GM12878 (cell line): ENCODE measurements at places on chromosomes 1 and 21.

- DNase-seq: no peak
Observed at GRCh38 chr1:43334453-43335205, 3.0 kb upstream of the MPL start.

DNA sequence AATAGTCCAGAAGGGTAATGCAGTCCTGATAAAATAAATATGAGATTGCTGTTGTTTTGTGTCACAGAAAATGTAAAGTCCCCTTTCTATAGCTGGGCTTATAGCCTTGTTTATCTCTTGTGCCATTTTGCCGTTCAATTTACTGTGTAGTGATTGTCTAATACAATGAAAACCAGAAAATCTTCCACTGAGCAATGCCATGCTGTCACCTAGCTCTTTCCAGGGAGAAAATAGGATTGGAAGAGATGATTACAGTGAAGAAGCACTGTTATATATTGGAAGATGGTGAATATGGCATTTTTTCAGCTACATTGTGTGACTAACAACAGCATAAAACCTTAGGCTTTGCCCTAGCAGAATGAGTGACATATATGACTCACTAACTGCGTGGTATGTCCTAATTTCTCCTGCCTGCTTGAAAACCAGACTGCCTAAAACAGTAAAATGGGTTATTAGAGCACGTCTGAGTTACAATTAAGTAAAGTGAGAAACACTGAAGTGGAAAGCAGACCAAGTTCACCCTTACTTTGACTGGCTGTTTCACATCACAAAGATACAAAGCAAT is 332.4 kb upstream of the ZP4 start:
- DNase-seq: no peak

DNA sequence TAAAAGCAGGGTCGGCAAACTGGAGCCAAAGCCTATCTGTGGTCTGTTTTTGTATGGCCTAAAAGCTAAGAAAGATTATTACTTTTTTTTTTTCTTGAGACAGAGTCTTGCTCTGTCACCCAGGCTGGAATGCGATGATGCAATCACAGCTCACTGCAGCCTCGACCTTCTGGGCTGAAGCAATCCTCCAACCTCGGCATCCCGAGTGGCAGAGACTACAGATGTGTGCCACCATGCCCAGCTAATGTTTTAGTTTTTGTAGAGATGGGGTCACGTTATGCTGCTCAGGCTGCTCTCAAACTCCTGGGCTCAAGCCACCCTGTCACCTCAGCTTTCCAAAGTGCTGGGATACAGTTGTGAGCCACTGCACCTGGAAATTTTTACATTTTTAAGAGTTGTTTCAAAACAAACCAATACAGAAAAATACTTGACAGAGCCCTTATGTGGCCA is 6.5 kb upstream of the GLRX2 start:
- no peak for DNase-seq

- no peak for DNase-seq
Observed at GRCh38 chr21:15870819-15871218, 141.0 kb downstream of the USP25 start.

- no peak for DNase-seq
Observed at GRCh38 chr1:39787468-39787867, 1.2 kb downstream of the BMP8B start.

GRCh38 chr1:65703853-65704252 is 88.8 kb upstream of the PDE4B start:
- no peak for DNase-seq

DNA sequence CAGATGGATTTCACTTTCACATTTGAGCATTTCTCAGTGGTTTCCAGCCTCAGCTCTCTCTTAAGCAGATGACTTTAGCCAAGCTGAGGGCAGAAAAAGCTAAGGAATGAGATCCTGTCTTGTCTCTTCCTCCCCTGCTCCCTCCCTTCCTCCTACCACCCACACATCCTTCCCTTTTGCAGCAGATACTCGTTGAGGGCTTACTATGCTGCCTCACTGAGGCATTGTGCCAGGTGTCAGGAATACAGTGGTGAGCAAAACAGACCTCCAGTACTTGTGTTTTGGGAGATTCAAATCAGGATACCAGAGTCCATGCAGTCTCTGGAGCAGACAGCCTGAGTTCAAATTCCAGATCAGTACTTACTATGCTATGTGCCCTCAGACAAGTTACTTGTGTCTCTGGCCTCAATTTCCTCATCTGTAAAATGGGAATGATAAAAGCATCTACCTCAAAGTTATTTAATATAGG is 43.2 kb downstream of the KIF26B start:
- no peak for DNase-seq

DNA sequence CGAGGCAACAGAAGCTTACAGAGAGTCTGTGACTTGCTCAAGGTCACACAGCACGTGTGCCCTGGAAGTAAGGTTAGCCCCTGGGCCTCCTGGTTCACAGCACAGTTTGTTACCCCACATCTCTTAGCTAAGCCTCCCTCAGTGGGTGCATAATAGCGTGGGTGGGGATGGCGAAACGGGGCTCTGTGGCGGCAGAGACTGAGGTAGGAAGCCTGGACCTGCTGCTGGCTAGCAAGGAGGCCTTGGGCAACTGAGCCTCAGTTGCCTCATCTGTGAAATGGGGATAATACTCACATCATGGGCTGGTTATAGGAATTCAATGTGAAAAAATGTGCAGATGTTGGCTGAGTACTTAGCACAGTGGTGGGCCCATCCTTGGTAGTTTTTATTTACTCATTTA is 596 bp downstream of the PADI4 start:
- no peak for DNase-seq

DNA sequence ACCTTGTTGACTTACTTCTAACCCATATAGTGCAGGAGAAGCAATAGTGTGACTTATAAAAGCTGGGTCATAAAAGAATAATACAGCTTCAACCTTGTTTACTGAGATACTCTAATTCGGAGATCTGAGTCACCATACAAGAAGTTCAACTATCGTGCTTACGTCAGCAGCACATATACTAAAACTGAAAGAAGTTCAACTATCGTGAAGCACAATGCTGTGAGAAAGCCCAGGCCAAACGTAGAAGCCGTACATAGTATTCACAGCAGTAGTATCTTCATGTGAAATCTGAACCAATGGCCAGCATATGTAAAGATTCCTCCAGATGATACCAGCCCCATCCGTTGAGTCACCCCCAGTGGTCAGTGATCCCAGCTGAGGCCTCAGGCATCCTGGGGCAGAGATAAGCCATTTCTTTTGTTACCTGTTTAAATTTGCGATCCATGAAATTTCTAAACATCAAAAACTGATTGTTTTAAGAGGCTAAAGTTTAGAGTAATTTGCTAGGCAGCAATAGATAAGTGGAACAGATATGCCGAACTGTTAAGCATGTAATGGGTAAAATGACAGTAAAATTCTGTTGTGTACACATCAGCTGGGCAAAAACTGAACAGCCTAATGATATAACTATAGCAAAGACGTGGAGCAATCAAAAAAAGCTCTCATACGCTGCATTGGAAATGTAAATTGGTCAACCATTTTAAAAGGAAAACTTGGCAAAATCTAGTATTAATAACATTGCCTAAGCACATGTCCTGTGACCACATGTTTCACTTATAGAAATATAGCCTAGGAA is 53.9 kb upstream of the SAMD13 start:
- no peak for DNase-seq

- DNase-seq: no peak
Observed at GRCh38 chr1:202710070-202711045, at the start of gene SYT2. Gene SYT2, minus strand, starts transcription at chr1:202710454. Its CDS starts 104,682 bp downstream, at chr1:202605772.

- DNase-seq: no peak
Observed at GRCh38 chr21:29819675-29820326, 120.0 kb downstream of the GRIK1 start.

DNA sequence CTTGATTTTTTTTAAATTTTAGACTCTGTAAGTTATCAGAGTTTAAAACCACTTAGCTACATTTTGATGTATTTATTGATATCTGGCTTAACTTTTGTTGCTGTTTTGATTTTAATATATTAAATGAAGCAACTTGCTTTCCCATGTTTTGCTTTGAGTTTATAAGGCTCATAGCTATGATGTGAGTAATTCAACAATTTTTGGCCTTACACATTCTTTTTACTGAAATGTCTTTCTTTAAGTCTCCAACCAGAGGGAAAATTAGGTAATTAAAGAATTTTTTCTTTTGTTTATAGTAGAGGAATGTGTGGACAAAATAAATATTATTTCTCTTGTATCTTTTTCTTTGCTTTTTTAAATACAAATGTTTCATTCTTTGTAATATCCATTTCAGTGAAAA is 258.3 kb upstream of the ADAMTS5 start:
- DNase-seq: no peak

DNA sequence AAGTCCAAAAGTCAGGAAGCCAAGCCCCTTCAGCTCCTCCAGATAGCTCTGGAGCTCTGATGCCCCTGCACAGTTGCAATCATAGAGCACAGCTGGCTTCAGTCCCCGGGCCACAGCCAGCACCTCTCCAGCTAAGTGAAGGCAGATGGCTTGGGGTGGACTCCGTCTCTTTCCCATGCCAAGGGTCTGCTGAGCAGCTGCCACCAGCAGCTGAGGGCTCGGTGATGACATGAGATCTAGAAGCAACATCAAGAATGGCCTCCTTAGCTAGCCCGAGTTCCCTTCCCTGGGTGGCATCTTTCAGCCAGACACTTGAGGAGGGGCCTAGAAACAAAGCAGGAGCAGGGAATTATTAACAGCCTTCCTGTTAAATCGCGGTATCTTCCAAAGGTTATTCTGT is 973 bp downstream of the C1orf74 start:
- DNase-seq: no peak

DNA sequence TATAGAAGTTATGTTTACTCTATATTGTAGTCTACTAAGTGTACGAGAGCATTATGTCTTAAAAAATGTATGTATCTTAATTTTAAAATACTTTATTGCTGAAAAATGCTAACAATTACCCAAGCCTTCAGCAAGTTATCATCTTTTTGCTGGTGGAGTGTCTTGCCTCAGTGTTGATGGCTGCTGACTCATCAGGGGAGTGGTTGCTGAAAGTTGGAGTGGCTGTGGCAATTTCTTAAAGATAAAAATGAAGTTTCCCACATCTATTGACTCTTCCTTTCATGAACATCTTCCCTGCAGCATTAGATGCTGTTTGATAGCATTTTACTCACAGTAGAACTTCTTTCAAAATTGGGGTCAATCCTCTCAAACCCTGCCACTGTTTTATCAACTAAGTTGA is 95.8 kb downstream of the CDC7 start:
- no peak for DNase-seq

DNA sequence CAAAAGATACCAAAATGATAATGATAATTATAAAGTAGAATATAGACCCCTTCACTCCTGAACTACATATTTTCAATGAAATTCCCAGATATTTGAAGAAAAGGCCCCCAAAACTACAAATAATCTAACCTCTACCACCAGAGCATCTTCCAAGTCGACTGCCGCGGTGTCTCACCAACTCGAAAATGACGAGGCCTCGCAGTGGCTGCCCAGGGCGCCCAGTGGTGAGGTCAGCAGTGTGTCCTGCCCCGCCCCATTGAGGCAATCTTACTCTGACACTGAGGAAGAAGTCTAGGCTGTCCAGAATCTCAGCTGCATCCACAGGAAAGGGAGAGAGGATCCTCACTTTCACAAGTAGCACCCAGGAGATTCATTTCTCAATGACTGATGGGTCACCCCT is 5.2 kb downstream of the DUSP10 start:
- no peak for DNase-seq

- DNase-seq: no peak
Observed at GRCh38 chr1:17874710-17875109, 119.6 kb downstream of the ACTL8 start.

GRCh38 chr1:39901464-39901713 is 328 bp downstream of the MYCL start:
- no peak for DNase-seq

DNA sequence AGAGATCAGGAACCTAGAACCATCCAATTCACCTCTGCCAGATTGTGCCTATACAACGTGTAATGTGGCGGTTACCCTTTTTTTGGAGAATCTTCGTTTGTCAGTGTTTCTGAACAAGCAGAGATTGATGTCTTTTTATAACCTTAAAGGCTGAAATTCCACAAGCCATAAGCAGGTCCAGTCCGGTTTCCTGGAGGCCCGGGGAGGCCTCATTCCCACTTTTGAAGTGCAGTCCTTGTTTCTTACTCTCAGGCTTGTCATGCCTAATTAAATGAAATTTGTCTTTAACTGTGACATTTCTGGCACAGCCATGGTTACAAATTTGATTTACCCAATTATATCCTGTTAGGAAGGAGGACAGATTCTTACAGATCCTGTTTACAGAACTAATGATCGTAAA is 27.8 kb downstream of the ZNF362 start:
- no peak for DNase-seq

- DNase-seq: no peak
Observed at GRCh38 chr1:62435231-62436038, 1.4 kb upstream of the USP1 start.

GRCh38 chr1:155052439-155053395 is 1.6 kb downstream of the ADAM15 start:
- DNase-seq: no peak

- DNase-seq: no peak
Observed at GRCh38 chr1:65949230-65949626, 156.5 kb downstream of the PDE4B start.

- DNase-seq: no peak
Observed at GRCh38 chr1:1205769-1206375, 520 bp downstream of the TNFRSF18 start.

DNA sequence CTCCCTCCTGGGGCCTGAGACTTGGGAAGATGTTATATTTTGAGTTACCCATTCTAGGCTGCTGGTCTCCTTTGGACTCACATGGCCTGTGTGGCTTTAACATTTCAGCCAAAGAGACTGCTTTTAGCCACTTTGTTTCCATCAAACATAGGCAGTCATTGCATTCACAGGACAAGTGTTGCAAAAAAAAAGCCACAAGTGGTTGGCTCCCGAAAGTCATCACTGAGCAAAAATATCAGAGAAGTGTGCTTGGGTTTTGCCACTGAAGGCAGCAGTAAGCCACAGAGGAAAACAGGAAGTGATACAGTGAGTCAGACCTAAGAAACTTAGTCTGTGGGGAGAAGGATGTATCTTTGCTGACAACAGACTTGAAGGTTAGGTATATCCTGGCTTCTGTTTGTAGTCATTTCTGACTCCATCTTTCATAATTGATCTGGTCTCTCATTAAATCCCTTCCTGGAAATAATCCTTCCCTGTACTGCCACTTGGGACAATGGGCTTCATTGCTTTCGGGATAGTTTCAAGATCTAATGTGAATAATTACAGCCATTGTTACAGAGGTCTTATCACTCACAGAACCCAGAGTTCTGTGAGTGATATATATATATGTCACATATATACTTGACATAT is 80.9 kb downstream of the COLGALT2 start:
- peak; percentile 94 for DNase-seq

- DNase-seq: no peak
Observed at GRCh38 chr1:216560527-216560926, 137.3 kb upstream of the USH2A start.

- no peak for DNase-seq
Observed at GRCh38 chr1:43331688-43332087, 5.9 kb upstream of the MPL start.
